NCI-H1092 treated with DMSO at 0.1 percent for 48 hours (cell line): ENCODE measurements at places on chromosomes 1 and 21.
A peak's percentile ranks its signal among the peaks of the same experiment; 100 is the strongest.

DNA sequence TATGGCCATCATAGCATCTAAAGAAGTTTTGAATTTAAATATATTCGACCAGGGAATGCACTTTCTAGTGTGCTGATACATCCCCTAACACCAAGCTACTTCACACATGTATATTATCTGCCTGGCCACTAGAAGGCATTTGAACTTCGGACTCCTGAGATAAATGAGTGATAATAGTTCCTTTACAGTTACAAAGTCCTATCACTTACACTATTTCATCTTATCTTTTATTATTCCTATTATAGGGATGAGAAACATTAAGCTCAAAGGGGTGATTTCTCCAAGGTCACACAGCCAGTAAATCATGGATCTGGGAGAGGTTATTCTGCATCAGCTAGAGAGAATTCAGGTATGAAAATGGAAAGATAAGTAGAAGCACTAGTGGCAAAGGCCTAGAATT lies 40.3 kb downstream of the GPATCH2 start:
- DNase-seq = no peak

- DNase-seq = no peak
These were observed 24.8 kb upstream of the MYOCOS start for GRCh38 chr1:171597203-171597602.

- no peak for DNase-seq
These were observed 14.6 kb upstream of the TENT5C start for GRCh38 chr1:117591252-117591651.

- DNase-seq = no peak
These were observed 153.8 kb downstream of the PTPRU start for GRCh38 chr1:29390075-29390474.

- DNase-seq = no peak
These were observed 8.9 kb upstream of the LCE5A start for GRCh38 chr1:152501704-152502103.

GRCh38 chr1:54947540-54947939 lies 32.9 kb upstream of the TMEM61 start:
- no peak for DNase-seq

DNA sequence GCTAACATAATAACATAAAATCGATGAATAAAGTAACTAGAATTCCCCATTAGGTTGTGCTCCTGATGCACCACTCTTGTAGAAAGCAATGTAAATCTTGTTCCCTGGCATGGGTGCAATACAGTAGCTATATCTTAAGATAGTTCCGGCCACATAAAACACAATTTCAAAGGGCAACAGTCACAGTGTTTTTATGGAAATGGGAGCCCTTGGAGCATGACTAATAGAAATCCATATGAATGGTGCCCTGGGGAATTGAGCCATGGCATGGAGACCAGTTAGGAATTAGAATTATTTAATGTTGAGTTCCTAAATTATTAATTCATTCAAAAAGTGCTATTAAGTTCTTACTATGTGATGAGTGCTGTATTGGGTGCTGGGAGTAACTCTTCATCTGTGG lies 118.7 kb downstream of the KCNK2 start:
- no peak for DNase-seq

- DNase-seq = no peak
These were observed 80.2 kb upstream of the SSX2IP start for GRCh38 chr1:84770481-84770880.

GRCh38 chr1:199956005-199956404 lies 71.5 kb upstream of the NR5A2 start:
- DNase-seq = no peak

GRCh38 chr1:182754087-182754486 lies 35.5 kb upstream of the NPL start:
- DNase-seq = no peak

DNA sequence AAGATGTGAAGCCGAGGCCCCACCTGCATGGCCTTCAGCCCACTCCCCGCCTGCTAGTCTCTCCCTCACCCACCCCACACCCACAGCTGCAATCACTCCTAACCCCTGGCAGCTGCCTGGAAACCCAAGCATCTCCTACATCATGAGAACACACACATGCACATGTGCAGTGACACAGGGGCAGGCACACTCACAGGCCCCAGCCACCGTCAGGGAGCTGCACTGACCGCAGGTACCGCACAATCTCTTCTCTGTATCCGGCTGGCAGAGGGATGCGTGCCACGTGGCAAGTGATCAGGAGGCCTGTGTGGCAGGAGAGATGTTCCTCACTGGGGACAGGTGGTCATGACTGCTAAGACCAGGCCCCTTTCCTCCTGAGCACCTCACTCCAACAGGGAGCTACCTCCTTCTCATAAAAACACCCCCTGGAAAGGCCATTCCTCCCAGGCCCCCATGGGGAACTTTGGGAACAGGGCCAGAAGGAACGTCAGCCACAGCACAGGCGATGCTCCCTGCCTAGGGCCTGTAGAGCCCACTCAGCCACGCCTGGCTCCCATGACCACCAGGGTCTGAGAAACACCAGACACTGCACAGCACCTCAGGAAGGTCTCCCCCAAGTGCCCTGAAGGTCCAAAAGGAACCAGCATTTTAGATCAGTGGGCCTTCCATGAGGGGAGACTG lies 6.0 kb downstream of the LSS start:
- no peak for DNase-seq

DNA sequence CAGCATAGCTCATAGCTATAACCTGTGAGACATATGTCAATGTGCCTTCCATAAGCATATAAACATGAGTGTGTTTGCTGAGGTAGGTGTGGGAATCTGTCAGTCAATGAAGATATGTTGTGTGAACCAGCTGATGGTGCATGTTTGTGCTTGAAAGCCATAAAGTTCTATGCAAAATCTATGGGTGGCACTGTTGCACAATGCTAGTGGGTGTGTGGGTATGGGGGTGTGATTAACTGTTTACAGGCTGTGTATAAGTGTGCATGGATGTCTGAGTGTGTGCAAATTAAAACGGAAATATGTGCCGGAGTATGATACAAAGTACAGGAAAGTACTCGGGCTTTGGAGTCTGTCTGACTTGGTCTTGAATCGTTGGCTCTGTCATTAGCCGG lies 1.0 kb upstream of the ATP2B4 start:
- DNase-seq = peak; percentile 61

DNA sequence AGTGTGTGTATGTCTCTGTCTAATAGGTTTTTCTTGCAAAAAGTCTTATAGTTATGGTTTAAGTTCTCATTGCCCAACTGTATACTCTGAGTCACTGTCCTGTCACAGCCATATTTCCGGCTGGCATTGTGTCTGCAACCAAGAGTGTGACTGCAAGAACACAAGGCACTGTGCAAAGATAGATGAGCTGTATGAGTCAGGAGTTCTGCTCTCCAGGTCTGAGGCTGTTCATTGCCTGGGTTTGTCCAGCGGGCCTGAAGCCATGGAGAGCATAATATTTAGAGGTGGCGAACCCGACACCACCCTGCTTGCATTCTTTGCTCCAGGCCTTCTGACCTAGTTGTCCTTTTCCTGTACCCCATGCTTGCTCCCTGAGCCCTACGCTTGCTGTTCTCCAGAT lies 50.9 kb upstream of the CNIH3 start:
- DNase-seq = no peak

DNA sequence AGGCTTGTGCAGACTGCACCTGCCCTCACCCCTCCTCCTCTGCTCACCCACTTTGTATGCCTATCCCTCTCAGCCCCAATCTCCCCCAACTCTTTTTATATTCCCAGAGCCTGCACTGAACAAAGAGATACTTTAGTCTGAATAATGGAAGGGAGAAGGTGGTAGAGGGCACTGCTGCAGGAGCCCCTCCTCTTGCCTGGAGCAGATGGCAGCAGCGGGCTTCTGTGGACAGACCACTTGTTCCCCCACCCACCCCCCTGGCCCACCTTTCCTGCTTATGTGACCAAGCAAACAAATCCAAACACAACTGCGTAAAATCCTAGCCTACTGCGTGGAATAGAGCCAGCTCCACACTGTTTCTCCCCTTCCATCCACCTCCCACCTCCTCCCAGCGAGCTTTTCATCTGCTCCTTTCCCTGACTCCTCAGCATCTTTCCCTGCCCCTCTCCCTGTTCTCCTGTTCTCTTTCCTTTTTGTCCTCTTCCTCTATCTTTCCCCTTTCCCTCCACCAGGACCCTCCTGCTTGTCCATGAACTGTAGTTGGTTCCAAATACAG lies 27.5 kb downstream of the RGS8 start:
- DNase-seq = peak; percentile 94

- DNase-seq = no peak
These were observed 54.3 kb downstream of the ABL2 start for GRCh38 chr1:179175011-179175841.

DNA sequence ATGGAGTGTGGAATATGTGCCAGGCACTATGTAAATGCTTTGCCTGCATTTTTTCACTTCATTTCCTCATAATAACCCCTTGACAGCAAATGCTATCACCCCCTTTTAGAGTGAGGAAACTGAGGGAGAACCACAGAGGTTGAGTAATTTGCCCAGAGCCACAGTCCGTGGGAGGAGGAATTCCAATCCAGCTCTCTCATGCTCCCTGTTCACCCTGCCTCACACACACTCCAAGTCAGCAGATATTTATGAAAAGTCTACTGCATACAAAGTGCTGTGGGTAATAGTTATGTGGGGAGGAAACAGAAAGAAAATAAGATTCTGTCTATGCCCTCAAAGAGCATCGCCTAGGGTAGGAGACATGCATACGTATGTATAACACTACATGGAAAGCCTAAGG lies 30.9 kb upstream of the RBM15 start:
- DNase-seq = no peak

DNA sequence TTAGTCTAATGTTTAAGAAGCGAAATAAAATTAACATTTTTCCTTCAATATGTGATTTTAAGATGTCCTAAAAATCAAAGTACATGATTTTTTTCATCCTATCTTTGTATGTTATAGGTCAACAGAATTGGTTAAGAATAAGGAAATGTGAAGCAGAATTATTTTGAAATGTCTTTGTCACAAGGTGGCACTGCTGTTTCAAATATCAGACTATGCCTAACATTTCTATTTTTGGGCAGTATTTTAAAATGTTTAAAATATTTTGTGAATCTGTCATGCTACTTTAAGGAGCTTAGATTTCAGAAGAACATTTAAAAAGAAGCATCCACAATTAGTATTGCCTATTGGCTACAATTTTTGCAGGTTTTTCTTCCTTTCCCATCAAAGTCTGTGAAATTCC lies 38.7 kb downstream of the AMY1C start:
- DNase-seq = peak; percentile 19

DNA sequence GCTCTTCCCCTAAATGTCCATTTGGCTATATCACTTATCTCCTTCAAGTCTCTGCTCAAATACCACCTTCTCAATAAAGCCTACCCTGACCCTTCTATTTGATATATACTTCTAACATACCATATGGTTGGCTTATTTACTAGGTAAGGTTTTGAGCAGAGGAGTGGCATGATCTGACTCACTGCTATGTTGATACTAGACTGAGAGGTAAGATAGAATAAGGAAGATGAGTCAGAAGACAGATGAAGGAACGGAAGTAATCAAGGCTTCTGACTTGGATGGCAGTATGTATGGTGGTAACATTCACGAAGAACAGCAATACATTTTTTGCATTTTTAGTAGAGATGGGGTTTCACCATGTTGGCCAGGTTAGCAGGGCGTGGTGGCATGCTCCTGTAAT lies 4.8 kb upstream of the HRNR start:
- no peak for DNase-seq

GRCh38 chr1:209484429-209484828 lies 99.1 kb upstream of the CAMK1G start:
- peak; percentile 18 for DNase-seq

DNA sequence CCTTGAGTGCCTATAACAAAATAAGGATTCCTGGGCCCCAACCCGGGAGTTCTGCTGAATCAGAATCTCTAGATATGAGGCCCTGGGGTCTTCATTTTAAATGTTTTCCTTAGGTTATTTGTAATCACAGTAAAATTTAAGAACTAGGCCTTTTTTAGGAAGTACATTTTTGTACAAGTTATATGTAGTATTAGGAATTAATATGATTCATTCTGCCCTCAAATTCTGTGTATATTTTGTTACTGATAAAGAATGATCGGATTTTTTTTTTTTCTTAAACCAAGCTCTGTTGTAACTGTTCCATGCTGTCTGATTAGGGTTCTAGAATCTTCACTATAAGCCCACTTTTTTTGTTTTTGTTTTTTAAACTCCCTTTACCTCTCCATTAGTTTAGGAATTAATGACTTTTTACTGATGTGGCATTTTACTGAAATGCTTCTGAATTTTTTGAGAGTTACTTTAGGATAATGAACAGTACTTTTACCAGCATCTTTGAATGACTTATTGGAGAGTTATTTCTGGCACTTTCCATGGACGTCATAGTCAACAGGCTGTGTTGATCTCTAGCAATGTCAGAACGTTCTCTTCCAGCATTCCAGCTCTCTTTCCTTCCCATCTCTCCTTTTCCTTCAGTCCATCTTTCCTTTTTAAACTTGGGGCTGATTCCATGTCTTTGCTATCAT lies 48.3 kb downstream of the CLIC4 start:
- no peak for DNase-seq

DNA sequence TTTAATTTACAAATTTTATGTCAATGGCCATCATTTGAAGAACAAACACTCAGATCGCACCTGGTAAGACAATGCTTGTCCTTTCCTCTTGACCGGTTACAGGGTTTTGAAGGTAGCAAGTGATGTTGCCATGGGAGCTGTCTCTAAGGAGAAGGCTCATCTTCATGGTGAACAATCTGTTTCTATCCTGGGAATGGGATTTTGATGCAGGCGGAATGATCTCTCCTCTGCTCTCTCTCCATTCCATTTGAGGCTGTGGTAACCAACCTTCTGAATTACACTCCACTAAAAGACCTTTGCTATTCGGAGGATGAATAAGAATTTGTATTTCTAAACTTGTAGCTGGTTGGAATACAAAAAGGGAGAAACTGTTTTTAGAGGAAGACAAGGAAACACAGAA lies 57.9 kb upstream of the SLC5A9 start:
- DNase-seq = no peak

GRCh38 chr1:58922302-58923089 lies 138.6 kb upstream of the JUN start:
- DNase-seq = no peak

DNA sequence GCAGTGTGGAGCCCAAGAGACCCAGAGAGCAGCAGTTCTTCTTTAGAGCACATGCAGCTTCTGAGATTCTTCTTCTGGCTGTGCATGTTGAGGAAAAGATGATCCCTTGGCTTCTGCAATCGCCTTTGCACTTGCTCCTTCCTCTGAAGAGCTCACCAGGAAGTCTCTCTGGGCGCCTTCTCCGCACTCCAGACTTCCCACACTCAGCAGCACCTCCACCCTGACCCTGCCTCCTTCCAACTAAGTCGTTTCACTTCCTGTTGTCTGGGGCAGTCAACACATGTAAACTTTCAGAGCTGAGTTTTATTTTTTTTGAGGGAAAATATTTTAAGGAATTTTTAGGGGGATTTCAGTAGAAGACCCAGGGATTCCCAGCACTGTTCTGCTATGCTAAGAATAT lies 73.4 kb upstream of the F3 start:
- no peak for DNase-seq

- no peak for DNase-seq
These were observed 16.2 kb downstream of the RIPK4 start for GRCh38 chr21:41750532-41751151.

GRCh38 chr1:44543786-44544185 lies 130.5 kb downstream of the TMEM53 start:
- DNase-seq = no peak

GRCh38 chr1:55250399-55251075 lies 35.4 kb upstream of the USP24 start:
- DNase-seq = no peak
